Muscle of arm (tissue), 14 donors: ENCODE measurements at places on chromosomes 5 and 9. TPM values are rescaled to one million over a fixed set of nuclear protein-coding genes. Genes with fewer than 3 reads are reported as not detected.

DNA sequence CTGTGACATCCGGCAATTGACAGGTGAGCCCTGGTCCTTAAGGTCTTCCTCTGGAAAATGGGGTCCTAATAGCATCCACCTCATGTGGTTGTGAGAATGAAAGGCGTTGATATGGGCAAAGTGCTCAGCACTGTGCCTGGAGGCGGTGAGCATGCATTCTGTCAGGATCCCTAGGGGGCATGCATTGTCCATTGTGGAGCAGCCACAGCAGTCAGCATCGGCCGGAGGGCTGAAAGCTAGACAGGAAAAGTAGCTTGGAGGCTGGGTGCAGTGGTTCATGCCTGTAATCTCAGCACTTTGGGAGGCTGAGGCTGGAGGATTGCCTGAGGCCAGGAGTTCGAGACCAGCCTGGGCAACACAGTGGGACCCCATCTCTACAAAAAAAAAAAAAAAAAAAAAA, 122.2 kb downstream of the LHX2 start:
- no peak for DNase-seq

GRCh38 chr9:129480227-129480626, 140.7 kb downstream of the C9orf50 start:
- DNase-seq: no peak

Gene UBQLN1
- 95.9 TPM for polyA plus RNA-seq

Gene FOXD4
- 1.6 TPM for polyA plus RNA-seq

Gene FUT7
- polyA plus RNA-seq: 0.08 TPM

- no peak for DNase-seq
Measured at GRCh38 chr5:17625686-17626085, 6.2 kb upstream of the TAF11L13 start.

- DNase-seq: no peak
Measured at GRCh38 chr5:176948458-176948857, 49.3 kb upstream of the HK3 start.

DNA sequence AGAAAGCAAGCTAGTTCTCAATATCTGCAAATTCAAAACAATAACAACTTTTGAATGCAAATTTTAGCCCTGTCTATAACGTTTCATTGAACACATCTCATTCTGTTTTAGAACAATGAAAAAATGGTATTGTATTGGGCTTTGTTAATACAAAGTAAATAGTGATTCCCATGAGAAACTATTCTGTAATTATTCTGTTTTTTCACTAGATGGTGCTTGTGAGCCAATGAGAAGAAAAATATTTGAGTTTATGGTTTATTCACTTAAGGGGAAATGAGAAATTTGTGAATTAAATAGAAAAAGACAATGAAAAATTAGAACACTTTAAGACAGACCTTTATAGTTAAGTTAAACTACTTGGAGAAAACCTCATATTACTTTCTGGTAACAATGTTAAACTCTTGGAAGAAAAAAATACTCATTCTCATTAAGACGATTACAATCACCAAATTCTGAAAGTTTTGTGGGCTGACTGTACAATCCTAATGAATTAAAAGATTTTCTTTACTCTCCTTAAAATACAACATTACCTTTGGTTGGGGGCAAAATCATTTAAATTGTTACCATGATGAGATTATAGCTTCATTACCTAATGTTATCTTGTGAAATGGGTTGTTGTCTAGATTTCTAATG, 127.0 kb downstream of the NNT start:
- peak; percentile 25 for DNase-seq

GRCh38 chr9:135281791-135282737, 194.6 kb downstream of the OLFM1 start:
- peak; percentile 43 for DNase-seq

DNA sequence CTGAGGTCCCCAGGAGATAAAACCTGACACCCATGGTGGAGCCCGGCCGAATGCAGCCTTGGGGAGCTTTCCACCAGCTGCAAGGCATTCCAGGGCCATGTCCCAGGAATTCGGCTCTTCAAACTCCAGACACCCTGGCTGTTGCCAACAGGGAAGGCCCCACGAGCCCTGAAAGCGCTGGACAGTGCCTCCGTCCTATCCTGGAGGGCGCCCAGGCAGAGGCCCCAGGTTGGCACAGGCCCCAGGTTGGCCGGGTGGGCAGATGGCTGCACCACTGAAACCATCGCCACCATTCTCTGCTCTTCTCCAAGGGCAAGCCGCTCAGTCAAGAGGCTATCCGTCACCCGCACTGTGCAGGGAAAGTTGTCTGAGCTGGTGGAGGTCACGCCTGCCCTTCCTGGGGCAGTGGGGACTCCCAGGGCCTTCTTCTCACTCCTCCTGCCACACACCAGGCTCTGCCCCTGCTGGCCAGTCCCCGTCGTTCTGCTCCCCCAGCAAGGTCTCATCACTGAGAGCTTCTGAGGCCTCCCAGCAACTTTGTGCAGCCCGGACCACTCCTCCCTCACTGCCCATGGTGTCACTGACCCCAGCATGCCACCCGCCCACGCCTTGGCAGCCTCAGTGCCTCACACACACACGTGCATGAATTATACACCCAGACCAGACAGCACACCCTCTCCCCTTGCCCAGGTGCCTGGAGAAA, 21.2 kb downstream of the SLC6A3 start:
- no peak for DNase-seq

Gene ARID3C
- not detected for polyA plus RNA-seq

- DNase-seq: no peak
Measured at GRCh38 chr5:132354381-132355139, 14.9 kb upstream of the SLC22A5 start.

- DNase-seq: no peak
Measured at GRCh38 chr9:93288341-93288740, 104.4 kb downstream of the WNK2 start.

- DNase-seq: no peak
Measured at GRCh38 chr9:36874921-36875320, 159.1 kb downstream of the PAX5 start.

DNA sequence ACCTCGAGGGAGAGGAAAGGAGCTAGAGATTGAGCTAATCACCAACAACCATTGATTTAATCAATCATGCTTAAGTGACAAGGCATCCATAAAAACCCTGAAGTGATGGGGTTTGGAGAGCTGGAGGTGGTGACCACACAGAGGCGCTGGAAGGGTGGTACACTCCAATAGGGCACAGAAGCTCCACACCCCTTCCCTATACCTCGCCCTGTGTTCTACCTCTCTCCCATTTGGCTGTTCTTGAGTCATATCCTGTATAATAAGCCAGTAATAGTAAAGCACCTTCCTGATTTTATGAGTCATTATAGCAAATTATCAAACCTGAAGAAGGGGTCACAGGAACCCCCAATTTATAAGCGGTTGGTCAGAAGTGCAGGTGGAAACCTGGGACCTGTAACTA, 18.3 kb downstream of the ACTL7B start:
- no peak for DNase-seq

Gene TAL2
- 19.0 TPM for polyA plus RNA-seq

Gene TAS2R1
- not detected for polyA plus RNA-seq

DNA sequence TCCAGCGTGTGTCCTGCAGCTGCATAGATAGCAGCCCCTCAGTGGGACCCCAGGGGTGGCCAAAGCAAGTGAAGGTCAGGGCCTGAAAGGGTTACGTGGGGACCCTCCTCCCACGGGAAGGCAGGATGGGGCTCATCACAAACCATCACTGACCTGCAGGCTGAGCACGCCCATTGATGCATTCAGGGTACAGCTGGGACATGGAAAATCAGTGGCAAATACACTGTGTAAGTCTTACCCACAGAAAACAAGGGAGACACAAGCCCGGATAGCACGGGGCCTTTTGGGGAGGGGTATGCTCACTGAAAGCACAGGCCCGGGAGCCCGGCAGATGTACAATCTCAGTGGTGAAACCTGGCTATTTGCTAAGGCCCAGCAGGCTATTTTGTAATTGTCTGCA, 49.1 kb downstream of the SEMA4D start:
- DNase-seq: no peak
